ENCODE measurements at places on chromosomes 3 and 15.

GRCh38 chr3:119990888-119991287 is 103.4 kb downstream of the GSK3B start:
- DNase-seq, result no peak

DNA sequence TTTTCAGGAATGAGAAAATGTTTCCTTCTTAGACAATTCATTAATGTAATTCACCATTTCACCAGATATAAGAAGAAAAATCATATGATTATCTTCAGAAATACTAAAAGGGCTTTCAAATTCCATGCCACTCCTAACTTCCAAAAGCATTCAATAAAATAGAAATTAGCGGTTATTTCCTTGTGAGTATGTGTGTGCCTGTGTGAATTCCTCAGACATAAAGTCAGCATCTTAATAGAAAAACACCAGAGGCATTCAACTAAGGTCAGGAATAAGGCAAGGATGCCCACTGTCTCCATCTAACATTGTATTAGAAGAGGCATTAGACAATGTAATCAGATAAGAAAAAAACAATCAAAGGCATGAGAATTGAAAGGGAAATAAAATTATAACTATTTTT is 88.4 kb downstream of the PLCH1 start:
- no peak for DNase-seq

DNA sequence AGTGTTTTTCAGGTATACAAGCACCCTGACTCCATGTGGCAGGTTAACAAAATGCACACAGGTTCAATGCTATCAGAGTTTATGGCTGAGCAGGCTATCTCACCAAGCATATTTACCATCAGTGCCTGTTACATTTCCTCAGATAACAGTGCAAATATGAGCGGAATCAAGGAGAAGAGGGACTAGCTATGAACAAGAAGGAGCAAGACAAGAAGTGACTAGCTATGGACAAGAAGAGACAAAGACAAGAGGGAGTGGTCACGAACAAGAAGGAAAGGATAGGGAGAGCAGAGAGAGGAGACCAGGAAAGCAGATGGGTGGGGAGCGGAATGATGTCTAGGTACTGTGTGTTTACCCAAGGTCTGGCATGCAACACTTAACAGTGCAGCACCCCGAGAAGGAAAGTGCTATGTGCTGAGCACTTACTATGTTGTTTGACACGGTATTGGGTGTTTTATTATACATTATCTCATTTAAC is 8.6 kb downstream of the ILDR1 start:
- no peak for DNase-seq

- no peak for DNase-seq
These were observed 50.2 kb downstream of the EPHB3 start for GRCh38 chr3:184611607-184612281.

- no peak for DNase-seq
These were observed 156.8 kb upstream of the GADL1 start for GRCh38 chr3:31051226-31051625.

All from NCI-H2029 treated with DMSO at 0.1 percent for 48 hours (cell line).